GM23248 (cell line): ENCODE measurements at places on chromosomes 6 and 20. TPM values are rescaled to one million over a fixed set of nuclear protein-coding genes. Genes with fewer than 3 reads are reported as not detected.

FAM50B gene
- total RNA-seq = 6.1 and 7.6 TPM in 2 replicates

SEMG1 gene
- not detected in 2 replicates for total RNA-seq

SLC44A4 gene
- not detected in 2 replicates for total RNA-seq

LY6G6C gene
- total RNA-seq = not detected in 2 replicates

NKX2-2 gene
- not detected in 2 replicates for total RNA-seq

FOXS1 gene
- total RNA-seq = not detected in 2 replicates

TMEM200A gene
- 43.3 and 47.0 TPM in 2 replicates for total RNA-seq

HAO1 gene
- not detected in 2 replicates for total RNA-seq

GRCh38 chr20:63441136-63442099, 31.0 kb downstream of the KCNQ2 start:
- DNase-seq = no peak

DNA sequence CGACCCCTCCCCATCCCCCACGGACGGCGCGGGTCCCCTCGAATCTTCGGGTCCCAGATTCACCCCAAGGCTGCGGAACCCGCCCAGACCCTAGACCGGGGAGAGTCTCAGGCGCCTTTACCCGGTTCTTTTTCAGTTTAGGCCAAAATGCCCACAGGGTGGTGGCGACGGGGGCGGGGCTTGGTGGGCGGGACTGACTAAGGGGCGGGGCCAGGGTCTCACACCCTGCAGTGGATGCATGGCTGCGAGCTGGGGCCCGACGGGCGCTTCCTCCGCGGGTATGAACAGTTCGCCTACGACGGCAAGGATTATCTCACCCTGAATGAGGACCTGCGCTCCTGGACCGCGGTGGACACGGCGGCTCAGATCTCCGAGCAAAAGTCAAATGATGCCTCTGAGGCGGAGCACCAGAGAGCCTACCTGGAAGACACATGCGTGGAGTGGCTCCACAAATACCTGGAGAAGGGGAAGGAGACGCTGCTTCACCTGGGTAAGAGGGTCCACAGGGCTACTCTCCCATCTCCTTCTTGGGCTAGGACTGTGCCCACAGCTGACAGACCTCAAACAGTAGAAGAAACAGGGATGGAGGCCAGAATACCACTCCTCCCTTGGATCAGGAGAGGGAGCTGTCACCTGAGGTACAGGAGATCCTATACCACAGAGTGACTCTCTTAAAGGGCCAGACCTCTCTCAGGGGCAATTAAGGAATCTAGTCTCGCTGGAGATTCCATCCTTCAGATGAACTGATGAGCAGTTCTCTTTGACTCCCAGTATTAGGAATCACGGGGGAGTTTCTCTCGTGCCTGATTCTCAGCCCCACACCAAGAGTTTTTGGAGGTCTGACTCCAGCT, 942 bp downstream of the HLA-E start:
- peak; percentile 86 for DNase-seq

DNA sequence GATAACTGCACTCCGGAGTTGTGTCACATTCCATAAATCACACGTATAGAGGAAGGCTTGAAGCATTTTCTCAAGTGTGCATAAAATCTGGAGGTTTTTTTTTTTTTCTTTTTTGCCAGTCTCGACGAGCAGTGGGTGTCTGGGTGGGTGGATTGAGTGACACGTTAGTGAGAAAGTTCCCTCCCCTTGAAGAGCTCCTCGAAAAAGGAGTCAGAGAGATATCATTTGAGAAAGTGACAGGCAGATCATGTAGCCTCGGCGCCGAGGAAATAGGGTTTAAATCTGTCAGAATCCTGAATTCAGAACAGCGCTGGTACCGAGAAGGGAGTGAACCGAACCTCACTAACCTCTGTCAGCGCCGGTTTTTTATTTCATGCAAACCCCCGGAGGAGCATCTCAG, 269.5 kb upstream of the ARID1B start:
- DNase-seq = no peak

- DNase-seq = no peak
Measured at GRCh38 chr6:157221817-157222175, 101.5 kb downstream of the TMEM242 start.

- peak; percentile 62 for DNase-seq
Measured at GRCh38 chr20:2507875-2508630, 662 bp downstream of the ZNF343 start.

GRCh38 chr6:89989742-89990141, 95.5 kb downstream of the GJA10 start:
- peak; percentile 93 for DNase-seq
